Hematopoietic multipotent progenitor cell treated with erythropoietin and hydrocortisone succinate and interleukin-3 and kit ligand, for 17 days (in vitro differentiated cells): ENCODE measurements at places on chromosomes 4 and X.

- DNase-seq: no peak
Measured at GRCh38 chr4:2318885-2319284, 57.0 kb upstream of the MXD4 start.

DNA sequence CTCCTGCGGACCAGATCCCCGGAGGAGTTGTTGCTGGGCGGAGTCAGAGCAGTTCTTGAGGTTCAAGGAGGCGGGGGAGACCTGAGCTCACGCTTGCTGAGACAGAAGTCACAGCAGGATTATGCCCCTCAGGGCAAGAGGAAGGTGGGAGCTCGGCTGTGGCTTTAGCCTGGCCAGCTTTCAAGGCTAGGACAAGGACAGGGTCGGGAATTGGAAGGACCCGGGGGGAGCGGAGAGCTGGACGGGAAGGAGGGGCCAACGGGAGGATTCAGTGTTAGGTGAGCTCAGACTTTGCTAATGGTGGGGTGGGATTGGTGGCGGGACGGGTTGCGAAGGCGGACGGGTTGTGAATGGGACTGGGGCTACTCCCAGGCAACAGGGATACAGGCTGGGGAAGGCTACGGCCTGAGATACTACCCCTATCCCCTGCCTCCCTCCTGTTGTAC lies at the start of gene RIBC1:
RIBC1 (plus strand) TSS at position 13 of the 446 bp plus-strand sequence. CDS start 3,404 bp downstream, outside the sequence.
- no peak for DNase-seq

DNA sequence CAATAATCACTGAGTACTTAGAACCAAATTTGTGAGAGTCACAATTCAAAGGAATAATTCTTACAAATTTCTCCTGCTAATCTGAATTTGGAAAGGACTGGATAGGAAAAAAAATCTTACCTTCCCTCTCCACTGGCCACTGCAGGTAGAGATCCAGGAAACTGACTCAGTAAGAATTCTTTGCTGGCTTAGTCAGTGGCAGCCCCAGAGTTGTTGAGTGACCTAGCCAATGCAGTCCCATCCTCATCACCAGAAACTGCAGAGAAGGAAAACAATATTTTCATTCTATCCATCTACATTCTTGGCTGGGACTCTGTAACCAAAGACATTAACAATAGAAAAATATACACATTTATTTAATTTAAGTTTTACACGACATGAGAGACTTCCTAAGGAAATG lies 572.0 kb downstream of the ADGRL3 start:
- DNase-seq: no peak

- DNase-seq: no peak
Measured at GRCh38 chr4:177315767-177316464, 6.2 kb downstream of the NEIL3 start.

DNA sequence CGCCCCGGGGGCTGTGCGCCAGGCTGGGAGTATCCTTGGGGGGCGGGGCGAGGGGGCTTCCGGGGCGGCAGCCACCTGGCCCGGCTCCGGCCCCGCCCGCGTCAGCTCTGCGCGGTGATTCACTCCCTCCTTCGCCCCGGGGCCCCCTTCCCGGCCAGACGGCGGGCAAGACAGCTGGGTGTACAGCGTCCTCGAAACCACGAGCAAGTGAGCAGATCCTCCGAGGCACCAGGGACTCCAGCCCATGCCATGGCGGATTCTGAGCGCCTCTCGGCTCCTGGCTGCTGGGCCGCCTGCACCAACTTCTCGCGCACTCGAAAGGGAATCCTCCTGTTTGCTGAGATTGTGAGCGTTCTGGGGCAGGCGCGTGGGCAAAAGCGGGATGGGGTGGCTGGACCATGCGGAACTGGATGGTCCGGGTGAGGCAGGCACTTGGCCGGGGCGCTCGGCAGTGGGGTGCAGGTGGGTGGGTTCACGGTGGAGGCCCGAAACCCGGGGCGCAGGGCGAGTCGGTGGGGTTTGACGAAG lies at the start of gene PLP2:
PLP2 (plus strand) TSS at position 147 of the 528 bp plus-strand sequence; CDS start at position 250, 103 bp downstream.
- DNase-seq: peak; percentile 30

GRCh38 chrX:107968623-107969022 lies 13.5 kb downstream of the TEX13B start:
- no peak for DNase-seq

DNA sequence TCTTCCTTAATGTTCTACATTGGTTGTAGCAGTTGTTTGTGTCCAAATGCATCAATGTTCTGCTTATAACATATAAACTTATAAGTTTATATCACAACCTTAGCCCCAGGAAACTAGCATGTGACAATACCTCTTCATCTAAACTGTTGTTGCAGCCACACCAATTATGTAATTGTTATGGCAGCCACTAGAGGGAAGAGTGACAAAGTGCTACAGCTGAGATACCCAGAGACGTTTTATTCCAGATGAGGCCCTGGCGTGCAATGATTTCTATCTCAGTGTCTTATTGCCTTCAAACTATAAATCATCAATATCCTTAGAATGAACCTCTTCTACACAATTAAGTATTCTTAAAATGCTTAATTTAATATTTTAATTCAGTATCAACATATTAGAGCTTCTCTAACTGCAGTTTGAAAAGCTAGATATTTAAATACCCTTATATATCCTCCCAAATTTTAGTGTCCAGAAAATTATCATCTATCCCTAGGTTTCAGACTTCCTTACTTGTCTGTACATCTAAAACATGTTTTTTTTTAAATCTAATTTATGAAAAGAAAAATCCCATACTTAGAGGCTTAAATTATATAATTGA lies 171.6 kb downstream of the PCDH10 start:
- DNase-seq: no peak

GRCh38 chr4:105014234-105014633 lies 132.4 kb upstream of the TET2 start:
- no peak for DNase-seq

GRCh38 chr4:30962939-30963338 lies 242.8 kb downstream of the PCDH7 start:
- DNase-seq: no peak

DNA sequence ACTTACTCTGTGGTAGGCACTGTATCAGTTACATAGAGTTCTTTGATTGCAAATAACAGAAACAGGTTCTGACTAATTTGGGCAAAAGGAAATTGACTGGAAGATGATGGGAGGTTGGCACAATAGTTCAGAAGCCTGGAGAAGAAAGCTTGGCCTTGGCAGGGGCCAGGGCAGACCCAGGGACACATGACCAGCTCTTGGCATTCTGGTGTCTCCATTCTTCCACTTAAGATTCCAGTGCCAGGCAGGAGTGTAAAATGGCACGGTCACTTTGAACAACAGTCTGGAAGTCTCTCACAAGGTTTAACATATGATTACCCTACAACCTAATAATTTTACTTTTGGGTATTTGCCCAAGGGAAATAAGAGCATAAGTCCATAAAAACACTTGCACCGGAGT lies 175.9 kb downstream of the BCOR start:
- no peak for DNase-seq

DNA sequence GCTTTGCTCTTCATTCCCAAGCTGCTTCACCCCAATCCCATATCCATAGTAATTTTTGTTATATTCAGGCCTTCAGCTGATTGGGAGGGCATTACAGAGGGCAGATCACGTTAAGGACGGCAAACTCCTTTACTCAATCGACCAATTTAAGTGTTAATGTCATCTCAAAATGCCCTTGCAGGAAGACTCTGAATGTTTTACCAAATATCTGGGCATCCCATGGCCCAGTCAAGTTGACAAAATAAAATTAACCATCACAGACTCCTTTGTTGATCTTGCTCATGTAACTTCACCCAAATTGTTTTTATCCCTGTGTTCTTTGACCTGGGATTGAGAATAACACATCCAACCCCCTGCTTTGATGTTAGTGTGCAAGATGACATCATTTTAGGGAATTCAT lies 1018.3 kb upstream of the LCORL start:
- DNase-seq: no peak

- no peak for DNase-seq
Measured at GRCh38 chrX:148713981-148714380, 213.6 kb downstream of the AFF2 start.

- DNase-seq: no peak
Measured at GRCh38 chr4:48030470-48030869, 13.9 kb downstream of the NIPAL1 start.

DNA sequence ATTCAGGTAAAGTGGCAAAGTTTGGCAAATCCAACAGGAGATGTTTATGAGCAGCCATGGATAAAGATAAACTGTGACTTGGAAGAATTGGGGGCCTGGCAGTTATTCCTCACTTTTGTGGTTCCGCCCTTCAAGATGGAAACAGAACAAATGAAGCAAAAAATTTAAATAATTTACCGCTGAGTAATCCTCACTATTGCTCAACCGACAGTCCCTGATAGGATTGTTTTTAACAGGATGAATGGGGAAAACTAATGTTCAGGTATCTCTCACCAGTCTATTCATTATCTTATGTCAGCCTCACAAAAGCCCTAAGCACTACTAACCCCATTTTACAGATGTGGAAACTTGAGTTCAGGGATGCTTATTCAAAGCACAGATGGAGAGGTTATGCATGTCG lies 90.8 kb downstream of the FNIP2 start:
- DNase-seq: no peak

DNA sequence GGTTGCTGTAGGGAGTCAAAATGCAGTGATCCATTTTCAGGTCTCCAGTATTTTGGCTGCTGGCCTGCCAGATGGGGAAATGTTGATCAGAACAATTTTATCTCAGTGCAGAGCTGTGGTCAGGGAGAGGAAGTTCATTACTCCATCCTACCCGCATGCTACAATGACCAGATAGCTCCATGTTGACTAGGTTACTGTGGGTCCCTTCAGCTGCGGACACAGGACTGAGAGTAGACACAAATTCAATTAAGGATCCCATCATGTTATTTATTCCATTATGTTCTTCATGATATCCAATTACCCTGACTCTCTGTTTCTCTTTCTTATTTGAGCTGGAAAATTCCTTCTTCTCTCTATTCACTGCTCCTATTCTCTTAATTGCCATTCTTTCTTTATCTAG lies 16.3 kb downstream of the SYNPO2 start:
- DNase-seq: no peak

GRCh38 chr4:57037982-57038604 lies 59.4 kb downstream of the POLR2B start:
- no peak for DNase-seq

- no peak for DNase-seq
Measured at GRCh38 chr4:96352051-96352517, 512.2 kb downstream of the PDHA2 start.

DNA sequence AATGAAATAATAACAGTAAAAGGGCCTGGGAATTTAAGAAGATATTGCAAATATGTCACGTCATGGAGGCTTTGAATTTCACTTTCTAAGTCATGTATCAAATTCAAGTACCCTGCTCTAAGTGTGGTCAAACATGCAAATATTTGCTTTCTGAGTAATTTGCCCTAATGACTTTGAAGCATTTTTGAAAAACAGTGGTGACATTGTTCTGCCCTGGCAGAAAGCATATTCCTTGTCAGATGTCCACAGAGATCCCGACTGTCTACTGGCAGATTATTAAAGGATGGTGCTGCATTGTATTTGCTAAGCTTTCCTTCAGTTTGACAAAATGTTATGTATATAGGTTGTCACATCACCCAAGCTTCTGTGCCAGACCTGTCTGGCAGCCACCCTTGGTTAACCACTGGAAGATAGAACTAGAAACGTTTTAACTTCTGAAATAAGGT lies 92.5 kb downstream of the ANK2 start:
- DNase-seq: no peak

DNA sequence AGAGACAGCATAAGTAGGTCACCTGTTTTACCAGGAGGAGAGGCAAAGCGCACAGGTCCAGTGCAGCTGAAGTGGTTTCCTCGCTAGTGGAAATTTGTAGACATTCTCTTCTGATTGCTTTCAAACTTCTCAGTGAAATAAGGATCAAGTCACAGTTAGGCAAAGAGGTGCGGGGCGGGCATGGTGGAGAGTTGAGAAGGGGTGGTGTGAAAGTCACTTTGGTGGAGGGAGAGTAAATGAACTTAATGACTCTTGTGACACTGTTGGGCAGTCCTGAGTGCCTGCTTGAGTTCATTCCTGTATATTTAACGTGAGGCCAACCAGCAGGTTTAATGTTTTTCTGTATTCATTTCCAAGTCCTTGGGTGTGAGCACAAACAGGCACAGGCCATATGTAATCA lies 235.6 kb downstream of the TRIML1 start:
- no peak for DNase-seq

- no peak for DNase-seq
Measured at GRCh38 chr4:132125131-132125530, 1024.0 kb upstream of the PCDH10 start.

DNA sequence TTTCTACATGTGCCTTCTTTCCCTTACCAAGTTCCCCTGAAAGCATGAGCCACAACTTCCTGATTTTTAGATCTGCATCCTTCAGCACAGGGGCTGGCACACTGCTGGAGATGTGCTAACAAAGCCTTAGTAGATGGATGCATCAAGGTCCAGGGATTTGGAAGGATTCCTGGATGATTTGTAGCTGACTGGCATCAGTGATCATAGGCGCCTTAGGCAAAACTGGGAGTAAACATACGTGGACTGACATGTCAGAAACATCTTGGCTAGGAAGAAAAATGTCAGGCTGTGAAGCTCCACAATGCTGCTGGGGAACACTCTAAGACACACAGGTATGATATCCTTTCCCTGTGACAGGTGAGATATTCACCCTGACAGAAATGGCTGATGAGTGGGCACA lies 156.4 kb downstream of the AMELX start:
- DNase-seq: no peak

DNA sequence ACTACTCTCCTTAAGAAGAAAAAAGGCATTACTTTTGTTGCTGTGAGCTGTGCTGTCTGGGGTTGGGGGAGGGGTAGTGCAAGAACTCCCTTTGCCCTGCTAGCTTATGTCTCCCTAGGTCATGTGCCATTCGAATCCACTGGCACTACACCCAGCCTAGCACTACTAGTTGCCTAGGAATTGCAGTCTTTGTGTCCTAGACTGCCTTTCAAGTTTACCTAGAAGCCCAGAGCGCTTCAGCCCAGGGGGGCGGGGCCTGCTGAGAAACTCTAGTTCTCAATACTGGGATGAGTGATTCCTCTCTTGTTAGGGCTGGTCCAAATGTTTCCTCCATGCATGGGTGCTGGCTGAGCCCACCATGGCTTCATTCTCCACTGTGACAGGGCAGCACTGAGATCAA lies 1011.5 kb downstream of the PCDH19 start:
- no peak for DNase-seq

DNA sequence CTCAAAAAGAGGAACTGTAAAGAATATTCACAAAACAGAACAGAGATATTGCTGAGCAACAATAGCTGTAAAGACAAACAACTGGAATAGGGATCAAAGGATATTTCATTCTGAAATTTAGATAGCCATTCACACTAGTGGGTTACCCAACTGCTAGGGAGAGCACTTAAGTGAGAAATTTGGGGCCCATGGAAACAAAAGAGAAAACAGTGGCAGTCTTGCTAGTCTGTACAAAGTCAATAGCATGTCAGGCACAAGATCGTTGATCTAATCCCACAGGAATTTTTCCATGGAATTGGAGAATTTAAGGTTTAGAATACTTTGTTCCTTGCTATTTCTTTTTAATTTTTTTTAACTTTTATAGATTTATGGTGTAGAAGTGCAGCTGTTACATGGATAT lies 467.0 kb downstream of the PCDH18 start:
- no peak for DNase-seq

- no peak for DNase-seq
Measured at GRCh38 chrX:39762266-39762841, 335.4 kb downstream of the BCOR start.
